ENCODE measurements at places on chromosomes 6 and 20.

GRCh38 chr20:2485661-2486060 is 15.1 kb upstream of the SNRPB start:
- DNase-seq = no peak

GRCh38 chr20:37741055-37741454 is 47.2 kb downstream of the CTNNBL1 start:
- no peak for DNase-seq

- no peak for DNase-seq
Measured at GRCh38 chr6:113011389-113011788, 664.3 kb downstream of the RFPL4B start.

GRCh38 chr6:34743625-34744293 is 13.5 kb upstream of the SNRPC start:
- peak; percentile 17 for DNase-seq

GRCh38 chr6:7473805-7474719 is 67.4 kb upstream of the DSP start:
- no peak for DNase-seq
